ENCODE measurements at places on chromosomes 7 and 10.

DNA sequence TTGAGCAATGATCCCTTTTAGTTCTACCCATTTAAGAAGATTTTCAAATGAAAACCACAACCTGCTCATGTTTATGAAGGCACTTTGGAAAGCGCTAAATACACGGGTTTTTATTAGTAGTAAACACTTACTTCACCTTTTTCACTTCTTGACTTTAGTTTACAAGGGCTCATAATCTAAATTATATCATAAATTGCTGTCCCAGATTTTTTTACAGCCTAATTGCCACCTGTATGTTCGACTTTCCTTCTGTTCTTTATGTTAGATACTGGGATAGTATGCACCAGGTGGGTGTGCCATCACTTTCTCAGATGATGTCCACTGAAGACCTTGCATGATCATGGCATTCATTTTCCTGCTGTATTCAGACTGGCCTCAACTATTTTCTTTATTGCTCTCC is 22.5 kb downstream of the CFTR start:
- DNase-seq: no peak

DNA sequence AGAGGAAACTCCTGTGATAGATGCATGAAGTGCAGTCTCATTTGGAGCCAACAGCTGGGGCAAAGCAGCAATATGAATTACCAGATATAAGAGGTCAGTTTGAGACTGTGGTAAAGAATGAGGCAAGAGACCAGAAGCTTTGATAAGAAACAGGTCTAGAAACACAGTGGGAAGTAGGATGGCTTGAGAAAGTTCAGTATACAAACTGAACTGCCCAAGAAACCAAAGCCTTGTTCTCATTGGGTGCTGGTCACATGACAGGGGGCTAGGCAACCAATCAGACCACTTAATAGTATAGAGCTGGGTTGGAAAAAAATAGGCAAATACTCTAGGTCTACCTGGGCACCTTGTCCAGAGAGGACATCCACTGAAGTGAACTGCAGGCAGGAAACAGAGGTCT is 46.2 kb upstream of the PLCE1 start:
- DNase-seq: no peak

- no peak for DNase-seq
Observed at GRCh38 chr10:71268247-71268691, 50.8 kb upstream of the SLC29A3 start.

DNA sequence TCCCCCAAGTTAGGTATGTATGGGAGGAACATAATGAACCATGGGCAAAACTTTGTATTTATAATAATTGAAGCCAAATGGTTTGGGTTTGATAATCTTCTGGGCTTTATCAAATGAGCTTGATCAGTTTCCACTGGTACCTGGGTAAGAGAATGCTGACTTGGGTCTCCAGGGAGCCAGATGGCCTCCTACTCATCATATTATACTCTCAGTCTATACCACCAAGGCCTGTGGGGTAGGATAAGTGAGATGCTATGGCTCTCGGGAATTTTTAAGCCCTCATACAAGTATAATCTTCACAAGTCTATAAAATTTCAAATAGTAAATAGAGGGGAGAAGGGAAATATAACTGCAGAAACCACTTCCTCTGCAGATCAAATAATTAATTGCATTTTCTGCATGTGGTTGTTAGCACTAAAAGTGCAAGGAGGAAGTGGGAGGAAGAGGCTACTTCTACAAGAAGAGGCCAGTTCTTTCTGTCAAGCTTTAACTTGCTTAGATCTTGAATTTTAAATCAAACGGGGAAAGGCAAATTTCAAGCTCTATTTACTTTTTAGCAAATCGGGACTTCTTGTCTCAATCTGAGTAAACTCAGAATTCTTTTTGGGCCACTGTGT is 349.0 kb downstream of the SORCS1 start:
- no peak for DNase-seq

DNA sequence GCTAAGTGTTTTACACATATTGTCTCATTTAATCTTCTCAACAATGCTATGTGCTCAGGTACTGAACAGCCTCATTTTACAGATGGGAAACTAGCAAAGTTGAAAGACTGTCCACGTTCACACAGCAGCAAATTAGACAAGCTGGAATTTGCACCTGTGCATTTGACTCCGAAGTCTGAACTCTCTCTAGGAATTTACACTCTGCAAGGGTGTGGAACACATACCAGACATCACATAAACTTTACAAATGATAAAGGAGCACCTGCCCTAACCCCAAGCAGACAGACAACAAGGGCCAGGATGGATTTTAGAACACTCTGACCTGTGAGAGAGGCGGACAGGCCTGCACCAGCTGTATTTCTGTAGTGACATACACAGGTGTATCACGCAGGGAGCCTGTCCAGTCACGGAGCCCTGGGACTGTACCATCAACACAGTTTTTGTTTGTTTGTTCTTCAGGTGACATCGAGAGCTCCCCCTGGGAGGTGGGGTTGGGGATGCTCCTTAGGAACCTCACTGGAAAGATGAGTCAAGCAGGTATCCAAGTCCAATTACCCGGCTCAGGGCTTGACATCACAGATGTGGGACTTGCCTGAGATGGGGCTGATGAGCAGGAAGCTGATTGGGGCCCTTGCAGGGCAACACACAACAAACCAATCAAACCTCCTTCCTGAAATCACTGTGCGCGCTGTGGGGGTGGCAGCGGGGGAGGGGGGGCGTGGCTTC is 31.0 kb downstream of the MKI67 start:
- DNase-seq: peak; percentile 8

- no peak for DNase-seq
Observed at GRCh38 chr7:46198701-46199100, 277.6 kb upstream of the IGFBP3 start.

DNA sequence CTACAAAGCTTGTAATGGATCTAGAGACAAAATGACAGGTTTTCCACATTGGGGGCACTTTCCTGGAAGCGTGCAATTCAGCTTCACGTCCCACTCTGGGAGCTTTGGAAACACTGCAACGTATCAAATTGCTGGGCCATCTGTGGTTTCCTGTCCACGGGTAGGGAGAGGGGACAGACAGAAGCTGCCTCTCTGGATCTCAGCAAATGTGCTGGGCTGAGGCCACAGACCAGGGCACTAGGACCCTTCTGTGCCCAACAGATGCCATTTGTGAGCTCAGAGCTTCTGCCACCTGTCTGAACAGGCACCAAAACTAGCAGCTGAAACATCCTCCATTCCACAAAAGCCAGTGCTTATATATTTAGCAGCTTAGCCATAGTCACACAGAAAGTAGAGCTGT is 40.9 kb upstream of the FRMD4A start:
- no peak for DNase-seq

DNA sequence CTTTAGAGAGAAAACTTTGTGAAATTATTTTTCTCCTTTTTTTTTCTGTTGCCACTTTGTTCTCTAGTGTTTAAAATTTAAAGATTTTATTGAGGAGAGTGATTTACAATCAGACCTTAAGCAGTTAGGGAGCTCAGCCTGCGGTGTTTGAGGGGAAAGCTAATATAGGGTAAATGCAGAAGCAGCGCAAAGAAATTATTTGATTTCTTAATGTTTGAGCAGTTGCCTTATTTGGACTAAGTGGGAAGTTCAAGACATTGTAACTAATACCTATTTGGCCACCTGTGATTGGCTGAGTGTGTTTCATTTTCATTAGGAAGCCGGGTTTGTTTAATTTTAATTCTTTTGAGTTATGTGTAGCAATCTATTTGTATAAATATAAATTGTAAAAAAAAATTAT is 25.3 kb downstream of the WAC start:
- no peak for DNase-seq

DNA sequence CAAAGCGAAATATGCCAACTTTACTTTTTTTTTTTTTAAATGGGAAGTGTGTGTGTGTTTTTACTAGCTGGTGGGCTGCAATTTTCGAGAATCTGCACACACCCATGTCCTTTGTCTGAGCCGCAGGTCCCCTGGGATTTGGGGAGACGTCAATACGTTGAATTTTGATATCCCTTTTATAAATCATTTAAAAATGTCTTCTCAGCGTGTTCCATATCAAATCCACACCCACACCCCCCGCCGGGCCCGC is 404 bp upstream of the FMC1 start:
- DNase-seq: no peak

GRCh38 chr7:114783508-114783907 is 138.4 kb upstream of the MDFIC start:
- DNase-seq: no peak

- DNase-seq: no peak
Observed at GRCh38 chr10:49174926-49175500, 13.2 kb downstream of the TMEM273 start.

- DNase-seq: no peak
Observed at GRCh38 chr10:28355376-28355775, 52.5 kb upstream of the MPP7 start.

DNA sequence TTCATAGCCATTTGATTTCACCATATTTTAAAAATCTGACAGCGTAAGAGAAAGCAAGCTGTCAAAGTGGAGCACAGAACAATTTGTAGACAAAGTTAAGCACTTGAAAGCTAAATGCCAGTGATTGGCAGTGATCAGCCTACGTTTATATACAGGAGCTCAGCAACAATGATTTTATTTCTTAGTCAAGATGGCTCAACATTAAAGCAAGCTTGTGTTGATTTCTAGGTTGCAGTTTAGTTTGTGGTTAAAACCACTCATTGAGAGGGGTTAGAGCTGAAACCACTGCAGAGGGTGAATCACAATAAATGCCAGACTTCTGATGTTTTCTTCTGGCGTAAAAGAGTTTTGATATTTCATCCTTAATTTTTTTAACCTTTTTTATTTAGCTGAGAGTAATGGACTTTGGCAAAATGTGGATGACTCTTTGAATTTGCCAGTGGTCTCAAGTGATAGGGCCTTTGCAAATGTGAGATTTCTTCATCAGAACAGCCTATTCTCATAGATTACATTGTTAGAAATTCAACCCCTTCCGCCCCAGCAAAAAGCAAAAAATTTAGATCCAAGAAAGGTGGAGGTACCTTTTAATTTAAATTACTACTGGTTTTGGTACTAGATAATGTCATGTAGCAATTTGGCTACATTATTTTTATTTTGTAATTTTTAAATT is 73.8 kb downstream of the SHOC2 start:
- DNase-seq: no peak

DNA sequence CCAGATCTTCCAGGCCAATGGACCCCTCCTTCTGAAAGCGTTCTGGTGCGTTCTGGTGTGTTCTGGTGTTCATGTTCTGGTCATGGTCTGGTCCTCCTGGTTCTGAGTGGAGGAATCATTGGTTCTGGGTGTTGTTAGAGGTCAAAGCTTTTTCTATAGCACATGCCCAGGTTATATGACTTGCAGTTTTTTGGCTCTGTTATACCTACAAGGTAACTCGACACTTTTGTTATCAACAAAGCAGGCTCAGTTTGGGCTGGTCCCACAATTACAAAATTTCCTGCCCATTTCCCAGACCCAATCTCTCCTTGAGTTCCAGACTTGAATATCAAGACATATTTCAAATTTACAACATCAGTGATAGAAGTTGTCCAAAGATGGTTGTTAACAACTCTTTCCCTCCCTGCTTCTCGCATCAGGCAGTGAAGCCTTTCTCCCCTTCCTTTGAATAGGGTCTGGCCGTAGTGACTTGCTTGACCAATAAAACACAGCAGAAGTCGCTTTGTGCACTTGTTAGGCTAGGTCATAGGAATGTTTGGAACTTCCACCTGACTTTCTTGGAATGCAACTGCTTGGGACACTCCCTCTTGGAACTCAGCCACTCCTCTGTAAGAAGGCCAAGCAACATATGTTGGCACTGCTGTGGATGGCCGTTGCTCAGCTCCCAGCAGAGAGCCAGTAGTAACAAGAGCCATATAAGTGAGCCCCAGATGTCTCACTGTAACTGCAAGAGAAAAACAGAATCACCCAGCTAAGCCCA is 83.1 kb upstream of the STEAP1B start:
- DNase-seq: no peak

- no peak for DNase-seq
Observed at GRCh38 chr10:29163746-29164145, 125.1 kb upstream of the LYZL1 start.

GRCh38 chr7:44305564-44306507 is 19.6 kb downstream of the CAMK2B start:
- DNase-seq: peak; percentile 2

DNA sequence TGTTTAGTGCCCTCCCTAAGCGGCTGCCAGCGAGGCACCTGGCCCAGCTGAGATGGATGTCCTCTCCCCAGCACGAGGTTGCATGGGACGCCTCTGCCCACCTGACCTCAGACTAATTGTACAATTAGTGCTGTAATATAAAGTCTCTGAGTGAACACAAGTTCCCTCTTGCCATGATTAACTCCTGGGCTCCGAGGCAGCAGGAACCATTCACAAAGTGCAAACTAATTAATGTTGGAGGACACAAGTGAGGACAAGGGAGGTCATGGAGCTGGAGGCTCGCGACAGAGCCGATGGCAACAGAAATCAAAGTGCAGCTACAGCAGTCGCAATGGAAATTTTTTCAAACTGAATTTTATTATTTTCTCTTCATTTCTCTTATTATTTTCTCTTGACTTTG is 156.6 kb upstream of the ADARB2 start:
- no peak for DNase-seq

DNA sequence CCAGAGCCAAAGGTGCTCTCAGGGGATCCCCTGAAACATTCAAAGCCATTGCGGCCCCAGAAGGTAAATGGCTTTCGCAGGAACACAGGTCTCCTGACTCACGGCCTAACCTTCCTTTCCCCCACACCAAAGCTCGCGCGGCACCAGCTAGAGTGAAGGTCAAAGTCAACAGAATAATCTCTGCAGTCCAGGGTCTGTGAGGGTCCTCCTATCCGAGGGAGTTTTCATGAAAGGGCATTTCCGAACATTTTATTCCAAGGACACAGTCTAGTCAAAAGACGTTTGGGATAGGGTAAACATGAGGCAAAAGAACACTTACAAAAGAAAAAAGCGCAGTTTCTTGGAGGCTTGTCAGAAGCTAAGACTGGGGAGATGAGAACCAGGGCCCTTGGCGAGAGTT is 559 bp upstream of the STEAP2 start:
- no peak for DNase-seq

DNA sequence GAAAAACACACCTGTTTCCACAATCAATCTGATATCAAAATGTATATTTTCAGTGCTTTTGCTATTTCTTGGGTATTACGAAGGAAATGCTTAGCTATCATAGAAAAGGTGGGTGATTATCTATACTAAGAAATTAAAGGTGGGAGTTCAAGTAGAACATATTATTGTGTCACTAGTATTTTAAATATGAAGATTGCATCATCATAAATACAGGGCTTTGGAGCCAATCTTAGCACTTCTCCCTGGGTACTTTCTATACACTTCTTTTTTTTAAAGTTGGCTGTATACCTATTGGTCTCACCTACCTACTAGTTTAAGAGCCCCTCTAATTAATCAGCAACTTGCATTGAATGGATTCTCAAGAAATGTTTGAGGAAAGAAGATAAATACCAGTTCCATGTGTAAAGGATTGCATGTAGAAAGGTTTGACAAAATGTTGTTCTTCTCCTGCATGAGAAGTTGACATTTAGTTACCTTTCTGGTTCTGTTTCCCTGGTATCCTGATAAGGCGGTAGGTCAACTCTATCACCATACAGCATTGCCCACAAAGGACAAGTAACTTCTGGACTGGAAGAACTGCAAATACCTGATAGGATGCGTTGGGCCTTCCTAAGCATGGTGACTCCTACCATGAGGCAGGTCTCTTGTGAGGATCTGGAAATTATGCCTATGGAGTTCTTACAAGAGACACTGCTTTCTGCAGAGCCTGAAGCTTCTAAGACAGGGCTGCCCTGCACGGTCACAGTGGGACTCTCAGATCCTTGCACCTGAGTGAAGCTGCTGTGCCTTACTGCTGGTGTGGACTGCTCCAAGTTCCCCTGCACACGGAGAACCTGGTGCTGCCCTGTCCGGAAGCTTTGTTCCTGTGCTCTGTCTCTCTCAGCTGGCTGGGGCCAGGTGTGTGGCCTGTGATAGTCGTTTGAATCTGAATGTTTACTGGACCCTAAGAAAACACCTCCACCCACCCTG is 32.1 kb upstream of the PDSS1 start:
- DNase-seq: no peak

GRCh38 chr10:98486421-98486820 is 39.7 kb upstream of the HPS1 start:
- DNase-seq: no peak
